ENCODE measurements at places on chromosomes 2 and 18. TPM values are rescaled to one million over a fixed set of nuclear protein-coding genes. Genes with fewer than 3 reads are reported as not detected.

GRCh38 chr18:54241483-54241882 is 17.0 kb upstream of the MBD2 start:
- H3K4me1 ChIP-seq = peaks cover 20% of the 10 kb centered on the region
- peak overlapping the region; percentile 79 for H3K27ac ChIP-seq
- no peaks in the 10 kb centered on the region for H3K36me3 ChIP-seq
- H3K4me3 ChIP-seq = no peak overlapping the region
- no peaks in the 10 kb centered on the region for H3K27me3 ChIP-seq

DNA sequence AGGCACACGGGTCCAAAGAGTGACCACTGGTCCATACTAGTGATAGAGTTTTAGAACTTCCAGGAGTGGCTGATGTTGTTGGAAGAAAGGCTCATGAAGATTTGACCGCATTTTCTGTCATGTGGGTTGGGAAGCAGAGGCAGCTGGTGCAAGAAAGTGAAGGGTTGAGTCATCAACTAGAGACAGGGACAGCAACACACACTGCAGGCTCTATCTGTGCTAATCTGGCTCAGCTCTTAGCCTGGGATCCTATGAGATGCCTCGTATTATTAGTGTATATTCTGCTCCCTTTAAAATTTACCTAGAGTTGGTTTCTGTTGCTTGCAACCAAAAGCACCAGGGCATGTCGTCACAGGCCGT is 2.5 kb upstream of the SH3RF3 start:
- DNase-seq = no peak
- H3K27ac ChIP-seq = no peak overlapping the region
- H3K27me3 ChIP-seq = peaks cover 77% of the 10 kb centered on the region
- no peak overlapping the region for H3K4me3 ChIP-seq

- H3K27ac ChIP-seq = no peak overlapping the region
- no peaks in the 10 kb centered on the region for H3K27me3 ChIP-seq
- H3K36me3 ChIP-seq = peaks cover 24% of the 10 kb centered on the region
- peak; percentile 48 for DNase-seq
Observed at GRCh38 chr2:240498171-240498957, 59.4 kb downstream of the ANKMY1 start.

DNA sequence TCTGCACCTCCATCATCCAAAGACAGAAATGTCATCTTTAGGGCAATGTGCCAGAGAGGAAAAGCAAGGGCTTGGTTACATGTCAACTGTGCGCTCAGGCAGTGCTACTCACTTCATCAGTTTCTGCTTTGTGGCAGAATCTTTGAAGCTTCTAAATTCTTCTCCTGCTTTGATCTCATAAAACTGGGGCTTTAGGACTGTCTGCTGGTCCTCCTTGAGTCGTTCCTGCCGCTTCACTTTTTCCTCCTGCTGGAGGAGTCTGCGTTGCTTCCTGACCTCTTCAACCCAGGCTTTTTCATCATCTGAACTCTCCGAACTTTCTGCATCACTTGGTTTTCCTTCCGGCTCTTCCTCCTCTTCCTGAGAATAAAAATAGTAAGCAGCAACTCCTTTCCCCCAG is 100.8 kb downstream of the NOL10 start:
- no peaks in the 10 kb centered on the region for H3K4me1 ChIP-seq
- H3K27ac ChIP-seq = no peak overlapping the region
- H3K27me3 ChIP-seq = no peaks in the 10 kb centered on the region
- DNase-seq = no peak

GRCh38 chr18:68409576-68409975 is 305.3 kb downstream of the TMX3 start:
- no peaks in the 10 kb centered on the region for H3K4me1 ChIP-seq
- no peaks in the 10 kb centered on the region for H3K27me3 ChIP-seq
- H3K4me3 ChIP-seq = no peak overlapping the region
- DNase-seq = no peak
- no peaks in the 10 kb centered on the region for H3K36me3 ChIP-seq

DNA sequence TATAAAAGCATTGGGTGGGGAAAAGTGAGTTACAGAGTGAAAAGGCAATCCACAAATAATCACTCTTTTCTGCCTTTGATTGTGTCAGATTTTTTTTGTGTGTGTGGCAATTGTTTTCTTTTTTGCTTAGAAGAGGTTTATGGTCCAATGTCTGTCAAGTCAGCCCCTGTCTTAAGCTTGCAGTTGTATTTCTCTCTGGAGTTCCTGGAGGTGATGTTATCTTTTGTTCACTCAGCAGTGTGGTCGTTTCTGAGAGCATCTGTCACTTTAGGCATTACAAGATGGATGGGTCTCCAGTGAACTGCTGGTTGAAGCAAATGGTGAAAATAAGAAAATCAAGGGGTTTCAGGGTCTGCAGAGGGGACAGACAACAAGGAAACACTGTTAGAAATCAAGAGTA is 121.3 kb downstream of the GREB1L start:
- no peaks in the 10 kb centered on the region for H3K4me1 ChIP-seq
- H3K27ac ChIP-seq = no peak overlapping the region
- no peaks in the 10 kb centered on the region for H3K27me3 ChIP-seq

- peak within 1 kb of the TSS; percentile 78 for H3K27ac ChIP-seq
- peak; percentile 84 for DNase-seq
- H3K4me3 ChIP-seq = peak within 1 kb of the TSS; percentile 34
- peaks cover 54% of the 10 kb centered on the region for H3K27me3 ChIP-seq
- no peaks in the 10 kb centered on the region for H3K36me3 ChIP-seq
- H3K4me1 ChIP-seq = peaks cover 26% of the 10 kb centered on the region
Observed at GRCh38 chr2:150487537-150488429, at the start of gene RND3. RND3 (minus strand) TSS chr2:150487667; CDS start chr2:150487417, 250 bp downstream.

DNA sequence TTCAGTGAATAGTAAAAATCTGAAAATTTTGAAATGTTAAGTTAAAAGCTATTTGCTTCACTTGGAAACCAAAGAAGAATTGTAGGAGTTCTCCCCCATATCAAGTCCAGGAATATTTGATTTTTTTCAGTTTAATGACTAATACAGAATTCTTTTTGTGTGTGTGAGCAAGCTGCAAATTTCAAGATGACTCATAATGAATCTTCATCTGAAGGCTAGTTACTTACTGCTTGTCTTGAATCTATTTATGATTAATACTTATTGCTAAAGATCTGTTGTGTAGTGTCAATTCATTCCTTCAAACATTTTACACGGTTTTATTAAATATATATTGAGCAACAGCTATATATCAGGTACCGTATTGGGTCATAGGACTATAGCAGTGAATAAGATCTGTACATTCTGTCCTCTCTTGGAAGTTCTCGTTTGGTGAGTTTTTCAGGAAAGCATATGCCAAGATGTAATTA is 47.8 kb upstream of the CAVIN2 start:
- no peaks in the 10 kb centered on the region for H3K27me3 ChIP-seq
- no peaks in the 10 kb centered on the region for H3K4me1 ChIP-seq
- no peak overlapping the region for H3K4me3 ChIP-seq
- no peak overlapping the region for H3K27ac ChIP-seq
- H3K36me3 ChIP-seq = no peaks in the 10 kb centered on the region
- no peak for DNase-seq

The PIKFYVE gene
- polyA plus RNA-seq = 9.2 TPM

DNA sequence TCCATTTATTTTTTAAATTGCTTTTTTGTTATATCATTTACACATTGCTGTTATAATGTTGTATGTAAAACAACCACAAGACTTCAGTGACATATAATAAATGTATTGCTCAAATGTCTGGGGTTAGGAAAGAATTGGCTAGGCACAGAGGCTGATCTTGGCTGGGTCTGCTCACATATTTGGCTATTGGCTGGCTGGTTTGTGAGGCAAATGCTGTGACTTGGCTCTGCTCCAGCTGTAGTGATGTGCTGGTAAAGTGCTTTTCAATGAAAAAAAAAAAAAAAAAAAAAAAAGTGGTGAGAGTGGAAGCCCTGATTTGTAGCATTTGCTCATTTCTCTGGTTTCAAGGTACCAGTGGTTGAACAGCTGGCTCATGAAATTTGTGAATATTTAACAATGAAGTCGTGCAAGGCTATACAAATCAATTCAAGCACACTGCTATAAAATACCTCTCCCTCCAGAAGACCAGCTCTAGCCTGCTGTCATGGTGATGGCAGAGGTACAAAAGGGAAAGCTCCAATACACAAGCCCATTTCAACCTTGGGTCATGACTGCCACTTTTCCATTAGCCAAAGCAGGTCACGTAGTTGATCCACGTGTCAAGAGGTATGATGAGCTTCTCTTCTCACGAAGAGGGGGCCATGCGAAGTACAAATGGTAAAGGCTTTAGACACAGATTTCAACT is 43.7 kb upstream of the RIT2 start:
- H3K27me3 ChIP-seq = no peaks in the 10 kb centered on the region
- no peak overlapping the region for H3K4me3 ChIP-seq
- no peak overlapping the region for H3K27ac ChIP-seq
- no peaks in the 10 kb centered on the region for H3K4me1 ChIP-seq
- H3K36me3 ChIP-seq = no peaks in the 10 kb centered on the region

GRCh38 chr2:19746611-19747309 is 155.0 kb downstream of the TTC32 start:
- H3K27me3 ChIP-seq = no peaks in the 10 kb centered on the region
- no peak overlapping the region for H3K4me3 ChIP-seq
- DNase-seq = no peak
- no peak overlapping the region for H3K27ac ChIP-seq
- no peaks in the 10 kb centered on the region for H3K36me3 ChIP-seq

GRCh38 chr2:198917926-198918720 is 539.6 kb downstream of the SATB2 start:
- H3K36me3 ChIP-seq = no peaks in the 10 kb centered on the region
- H3K4me3 ChIP-seq = no peak overlapping the region
- H3K4me1 ChIP-seq = no peaks in the 10 kb centered on the region
- H3K27me3 ChIP-seq = no peaks in the 10 kb centered on the region
- H3K27ac ChIP-seq = no peak overlapping the region
- DNase-seq = no peak

GRCh38 chr2:193608451-193608850 is 1413.7 kb upstream of the TMEFF2 start:
- no peaks in the 10 kb centered on the region for H3K36me3 ChIP-seq
- H3K27ac ChIP-seq = no peak overlapping the region
- no peaks in the 10 kb centered on the region for H3K4me1 ChIP-seq
- H3K27me3 ChIP-seq = no peaks in the 10 kb centered on the region

The NEU2 gene
- not detected for polyA plus RNA-seq

GRCh38 chr2:168607992-168608391 is 151.9 kb downstream of the CERS6 start:
- H3K4me1 ChIP-seq = no peaks in the 10 kb centered on the region
- no peaks in the 10 kb centered on the region for H3K27me3 ChIP-seq
- no peaks in the 10 kb centered on the region for H3K36me3 ChIP-seq
- no peak for DNase-seq
- no peak overlapping the region for H3K27ac ChIP-seq
- H3K4me3 ChIP-seq = no peak overlapping the region

DNA sequence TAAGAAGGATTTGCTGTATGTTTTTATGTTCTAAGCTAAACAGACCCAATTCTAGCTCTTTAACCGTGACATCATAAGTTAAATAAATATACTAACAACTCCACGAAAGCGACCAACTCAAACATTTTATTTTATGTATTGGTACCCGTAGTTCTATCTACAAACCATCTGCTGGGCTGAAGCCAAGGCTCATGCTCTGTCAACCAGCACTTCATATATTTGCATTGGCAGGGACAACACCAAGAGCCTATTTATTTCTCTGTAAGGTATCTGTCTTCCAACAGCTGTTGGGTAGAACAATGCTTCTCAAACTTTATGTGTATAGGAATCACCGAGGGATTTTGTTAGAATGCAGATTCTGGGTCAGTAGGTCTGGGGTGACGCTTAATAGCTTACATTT is 64.5 kb downstream of the PID1 start:
- H3K27me3 ChIP-seq = no peaks in the 10 kb centered on the region
- no peak overlapping the region for H3K4me3 ChIP-seq
- no peak overlapping the region for H3K27ac ChIP-seq
- DNase-seq = no peak
- H3K36me3 ChIP-seq = no peaks in the 10 kb centered on the region

The AGAP1 gene
- polyA plus RNA-seq = 1.3 TPM

GRCh38 chr18:48905513-48905912 is 45.3 kb downstream of the SMAD7 start:
- H3K4me3 ChIP-seq = no peak overlapping the region
- no peak for DNase-seq
- H3K4me1 ChIP-seq = peaks cover 14% of the 10 kb centered on the region
- no peak overlapping the region for H3K27ac ChIP-seq
- no peaks in the 10 kb centered on the region for H3K36me3 ChIP-seq
- no peaks in the 10 kb centered on the region for H3K27me3 ChIP-seq

The RHOB gene
- polyA plus RNA-seq = 69.0 TPM

The UGT1A4 gene
- not detected for polyA plus RNA-seq

- H3K36me3 ChIP-seq = no peaks in the 10 kb centered on the region
- H3K27me3 ChIP-seq = no peaks in the 10 kb centered on the region
- H3K27ac ChIP-seq = no peak overlapping the region
- DNase-seq = no peak
Observed at GRCh38 chr2:217086038-217086522, 226.2 kb upstream of the TNP1 start.
